ENCODE measurements at places on chromosomes 2 and 18. TPM values are rescaled to one million over a fixed set of nuclear protein-coding genes. Genes with fewer than 3 reads are reported as not detected.

DNA sequence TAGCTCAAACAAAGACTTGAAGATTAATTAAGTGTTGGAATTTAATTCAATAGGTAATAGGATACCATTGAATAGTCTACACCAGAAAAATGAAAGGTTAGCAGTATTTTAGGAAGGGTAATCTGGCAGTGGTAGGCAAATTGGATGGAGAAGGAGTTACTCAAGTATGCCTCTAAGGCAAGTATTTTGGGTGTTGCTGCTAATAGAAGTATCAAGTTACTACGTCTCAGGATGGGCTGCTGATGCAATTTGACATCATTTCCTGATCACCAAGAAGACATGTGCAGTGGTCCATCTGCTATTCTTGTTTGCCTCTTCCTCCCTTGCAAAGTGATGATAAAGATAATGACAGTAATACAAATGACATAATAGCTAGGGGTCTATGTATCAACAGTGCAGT, 485.3 kb downstream of the TGIF1 start:
- no peak for DNase-seq
- H3K27ac ChIP-seq: no peak overlapping the region
- no peak overlapping the region for H3K4me3 ChIP-seq
- peaks cover 5% of the 10 kb centered on the region for H3K36me3 ChIP-seq
- H3K4me1 ChIP-seq: peaks cover 9% of the 10 kb centered on the region

DNA sequence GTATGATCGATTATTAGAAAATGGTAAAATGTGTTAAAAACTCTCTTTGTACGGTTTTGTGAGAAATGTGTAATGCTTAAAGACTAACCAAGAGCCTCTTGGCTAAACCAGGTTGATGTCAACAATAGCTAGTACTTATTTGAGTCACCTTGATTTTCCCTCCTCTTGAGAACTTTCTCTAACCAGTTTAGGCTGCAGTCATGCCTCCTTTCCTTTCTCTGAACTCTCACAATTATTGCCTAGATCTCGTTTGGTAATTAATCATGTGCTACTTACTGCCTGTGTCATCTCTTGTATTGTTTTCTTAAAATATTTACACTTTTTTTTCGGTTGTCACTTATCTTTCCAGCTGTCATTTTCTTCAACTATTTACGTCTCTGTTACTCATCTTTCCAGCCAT, 1.1 kb upstream of the EPC2 start:
- H3K27me3 ChIP-seq: no peaks in the 10 kb centered on the region
- peaks cover 34% of the 10 kb centered on the region for H3K4me1 ChIP-seq
- no peaks in the 10 kb centered on the region for H3K36me3 ChIP-seq
- peak overlapping the region; percentile 92 for H3K4me3 ChIP-seq
- no peak for DNase-seq
- no peak overlapping the region for H3K27ac ChIP-seq

Gene MC5R
- total RNA-seq: 0.27 TPM

Gene RALB
- total RNA-seq: 18.0 TPM

DNA sequence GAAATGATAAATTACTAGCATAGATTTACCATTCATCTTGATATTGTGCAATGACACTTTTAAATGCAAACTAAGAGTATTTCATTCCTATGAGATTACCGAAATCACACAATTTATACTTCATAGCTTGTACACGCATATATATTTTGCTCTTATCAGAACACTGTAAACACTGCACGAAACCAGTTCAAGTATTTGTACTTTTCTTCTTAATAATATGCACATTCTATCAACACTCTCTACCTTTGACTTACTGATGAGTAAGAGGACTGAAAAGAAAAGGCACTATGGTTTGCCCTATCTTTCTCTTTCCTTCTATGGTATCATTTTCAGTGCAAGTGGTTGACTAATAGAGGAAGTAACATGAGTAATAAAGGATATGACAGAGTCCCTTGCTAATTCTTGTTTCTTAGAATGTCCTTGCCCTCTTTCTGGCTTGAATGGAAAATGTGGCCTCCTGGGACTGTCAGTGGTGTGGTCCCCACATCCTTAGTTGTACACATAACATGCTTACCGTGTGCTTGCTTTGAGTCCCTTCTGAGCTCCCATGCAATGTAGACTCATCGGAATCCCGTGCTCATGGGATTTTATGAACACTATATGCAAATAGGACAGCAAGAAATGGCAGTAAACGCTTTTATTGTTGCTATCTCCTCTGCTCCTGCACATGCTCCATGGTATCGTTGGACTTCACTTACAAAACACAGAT, 363.5 kb upstream of the TNP1 start:
- no peaks in the 10 kb centered on the region for H3K4me1 ChIP-seq
- H3K36me3 ChIP-seq: no peaks in the 10 kb centered on the region
- no peak overlapping the region for H3K27ac ChIP-seq
- no peak overlapping the region for H3K4me3 ChIP-seq
- DNase-seq: no peak
- H3K27me3 ChIP-seq: no peaks in the 10 kb centered on the region

GRCh38 chr2:101731221-101732054, 33.9 kb downstream of the MAP4K4 start:
- H3K4me1 ChIP-seq: peaks cover 48% of the 10 kb centered on the region
- H3K4me3 ChIP-seq: no peak overlapping the region
- H3K27ac ChIP-seq: no peak overlapping the region

DNA sequence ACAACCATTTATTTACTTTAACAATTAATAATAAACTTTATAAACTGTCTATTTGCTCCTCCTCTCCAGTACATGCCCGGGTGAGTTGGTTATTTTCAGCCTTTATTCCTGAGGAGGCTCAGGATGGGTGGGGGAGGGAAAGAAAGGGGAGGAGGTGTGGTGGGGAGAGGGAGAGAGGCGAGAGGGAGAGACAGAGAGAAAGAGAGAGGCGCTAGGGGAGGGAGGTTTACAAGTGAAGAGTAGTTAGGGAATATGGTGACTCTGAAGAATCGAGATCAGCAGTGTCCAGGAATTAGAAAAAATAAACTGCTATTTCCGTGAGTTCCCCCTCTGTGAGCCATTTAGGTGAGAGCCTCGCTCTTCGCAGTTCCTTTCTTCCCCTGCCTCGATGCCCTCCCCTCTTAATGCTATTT, 138.9 kb downstream of the MEIS1 start:
- peaks cover 17% of the 10 kb centered on the region for H3K27me3 ChIP-seq
- H3K4me3 ChIP-seq: peak overlapping the region; percentile 69
- no peaks in the 10 kb centered on the region for H3K36me3 ChIP-seq
- peaks cover 42% of the 10 kb centered on the region for H3K4me1 ChIP-seq

DNA sequence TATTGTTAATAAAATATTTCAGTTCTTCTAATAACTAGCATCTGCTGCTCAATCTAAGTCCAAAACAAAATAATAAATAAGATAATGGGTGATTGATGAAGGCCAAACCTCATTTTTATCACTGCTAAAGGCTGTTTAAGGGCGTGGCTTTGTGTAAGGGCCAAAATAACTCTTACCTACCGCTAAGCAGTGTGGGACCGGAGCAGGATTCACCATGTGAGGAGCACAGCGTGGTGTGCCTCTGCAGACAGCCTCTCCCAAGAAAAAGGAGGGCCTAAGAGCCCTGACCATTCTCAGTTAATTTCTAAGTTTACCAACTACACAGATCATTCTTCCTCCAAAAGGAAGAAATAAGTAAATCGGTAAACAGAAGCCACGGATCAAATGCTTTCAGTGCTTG, 353.7 kb downstream of the ARL6IP6 start:
- no peak overlapping the region for H3K27ac ChIP-seq
- H3K36me3 ChIP-seq: no peaks in the 10 kb centered on the region
- H3K27me3 ChIP-seq: no peaks in the 10 kb centered on the region
- no peak overlapping the region for H3K4me3 ChIP-seq
- H3K4me1 ChIP-seq: no peaks in the 10 kb centered on the region

DNA sequence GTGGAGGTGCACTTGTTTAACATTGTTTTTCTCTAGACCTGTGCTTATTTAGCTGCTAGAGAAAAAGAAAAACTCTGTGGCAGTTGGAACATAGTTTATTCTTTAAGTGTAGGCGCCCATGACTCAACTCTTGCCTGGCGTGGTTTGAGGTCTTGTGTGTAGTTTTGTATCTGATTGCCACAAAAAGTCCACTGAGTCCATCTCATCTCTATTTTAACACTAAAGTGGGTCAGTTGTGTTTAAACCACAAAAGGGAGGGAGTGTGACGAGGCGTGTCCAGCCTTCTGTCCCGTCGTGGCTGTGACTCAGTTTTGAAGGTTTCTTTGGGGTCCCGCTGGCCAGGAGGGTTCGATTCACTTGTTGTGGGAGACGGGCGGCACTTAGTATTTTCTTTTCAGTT, 15.3 kb upstream of the UGT1A9 start:
- DNase-seq: no peak
- H3K36me3 ChIP-seq: no peaks in the 10 kb centered on the region
- no peak overlapping the region for H3K27ac ChIP-seq
- H3K4me1 ChIP-seq: no peaks in the 10 kb centered on the region
- H3K4me3 ChIP-seq: no peak overlapping the region

Gene OTOS
- total RNA-seq: not detected

GRCh38 chr2:18067588-18068384, 189.3 kb downstream of the KCNS3 start:
- no peaks in the 10 kb centered on the region for H3K36me3 ChIP-seq
- DNase-seq: peak; percentile 13
- no peak overlapping the region for H3K4me3 ChIP-seq
- no peak overlapping the region for H3K27ac ChIP-seq
- no peaks in the 10 kb centered on the region for H3K27me3 ChIP-seq

GRCh38 chr2:144659731-144660275, 139.9 kb upstream of the ZEB2 start:
- peaks cover 16% of the 10 kb centered on the region for H3K4me1 ChIP-seq
- no peaks in the 10 kb centered on the region for H3K36me3 ChIP-seq
- no peaks in the 10 kb centered on the region for H3K27me3 ChIP-seq
- no peak for DNase-seq

DNA sequence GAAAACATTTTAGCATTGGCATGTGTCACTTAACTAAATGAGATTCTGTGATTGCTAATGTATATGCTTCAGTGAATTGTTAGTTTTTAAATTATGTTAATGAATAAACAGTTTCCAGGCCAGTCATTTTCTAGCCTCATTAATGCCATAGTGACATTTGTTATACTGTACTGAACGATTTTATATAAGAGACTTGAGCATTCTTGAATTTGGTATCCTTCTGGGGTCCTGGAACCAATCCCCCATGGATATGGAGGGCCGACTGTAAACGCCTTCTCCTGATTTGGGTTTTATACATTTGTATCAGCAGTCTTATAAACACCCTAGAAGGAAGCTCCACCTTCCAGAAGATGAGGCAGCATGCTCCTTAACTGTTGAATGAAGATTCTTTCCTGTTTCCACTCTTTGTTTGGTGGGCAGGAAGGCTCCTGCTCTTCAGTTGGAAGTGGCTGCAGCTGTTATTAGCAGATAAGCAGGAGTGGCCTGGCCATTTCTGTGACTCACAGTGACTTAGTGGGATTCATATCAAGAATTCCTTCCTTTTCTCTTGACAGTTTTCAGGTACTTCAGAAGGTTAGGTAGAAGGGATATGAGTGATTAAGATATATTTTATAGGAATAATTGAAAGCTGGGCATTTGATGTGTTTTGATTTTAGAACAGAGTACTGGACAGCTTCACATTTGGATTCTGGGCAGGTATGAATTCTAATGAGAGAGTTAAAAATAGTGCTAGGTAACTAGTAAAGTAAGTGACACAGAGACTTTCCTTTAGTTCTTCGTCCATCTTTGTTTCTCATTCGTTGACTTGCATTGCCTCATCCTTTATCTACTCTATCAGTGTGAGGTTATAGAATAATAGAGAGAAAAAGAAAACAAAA, 124.9 kb downstream of the PLCL1 start:
- H3K36me3 ChIP-seq: peaks cover 2% of the 10 kb centered on the region
- H3K27me3 ChIP-seq: no peaks in the 10 kb centered on the region
- H3K27ac ChIP-seq: no peak overlapping the region
- no peaks in the 10 kb centered on the region for H3K4me1 ChIP-seq
- DNase-seq: no peak

Gene ANTXR1
- total RNA-seq: 36.8 TPM

Gene TM4SF20
- total RNA-seq: not detected

GRCh38 chr2:134276381-134277172, 22.7 kb downstream of the MGAT5 start:
- no peak overlapping the region for H3K27ac ChIP-seq
- DNase-seq: no peak
- H3K4me3 ChIP-seq: no peak overlapping the region
- peaks cover 3% of the 10 kb centered on the region for H3K36me3 ChIP-seq
- peaks cover 29% of the 10 kb centered on the region for H3K4me1 ChIP-seq

GRCh38 chr2:124039762-124040291, 14.7 kb downstream of the CNTNAP5 start:
- peaks cover 12% of the 10 kb centered on the region for H3K4me1 ChIP-seq
- no peak for DNase-seq
- no peak overlapping the region for H3K4me3 ChIP-seq
- H3K27ac ChIP-seq: no peak overlapping the region

DNA sequence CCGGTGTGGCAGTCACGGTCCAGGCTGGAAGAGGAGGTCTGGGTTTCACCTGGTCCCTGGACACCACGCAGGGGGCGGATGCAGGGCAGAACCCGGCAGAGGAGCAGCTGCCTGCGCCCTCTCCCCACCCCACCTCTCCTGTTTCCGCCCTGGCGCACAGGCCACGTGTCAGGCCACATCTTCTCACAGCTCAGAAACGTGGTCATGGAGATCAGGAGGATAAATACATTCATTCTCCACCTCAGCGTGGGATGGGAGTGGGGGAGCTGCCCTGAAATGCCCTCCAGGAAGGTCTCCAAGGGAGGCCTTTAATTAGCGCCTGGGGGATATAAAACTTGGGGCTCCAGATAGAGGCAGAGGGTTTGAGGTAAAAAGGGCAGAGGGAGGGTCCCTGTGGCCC, 142.0 kb downstream of the KCTD1 start:
- no peak overlapping the region for H3K4me3 ChIP-seq
- no peaks in the 10 kb centered on the region for H3K36me3 ChIP-seq
- H3K4me1 ChIP-seq: peaks cover 37% of the 10 kb centered on the region
- H3K27me3 ChIP-seq: no peaks in the 10 kb centered on the region
- DNase-seq: no peak

Gene RUFY4
- 0.31 TPM for total RNA-seq

- H3K4me1 ChIP-seq: peaks cover 8% of the 10 kb centered on the region
- H3K27me3 ChIP-seq: no peaks in the 10 kb centered on the region
- no peak overlapping the region for H3K4me3 ChIP-seq
- peak; percentile 51 for DNase-seq
- peak overlapping the region; percentile 23 for H3K27ac ChIP-seq
These were observed 28.6 kb downstream of the ARID5A start for GRCh38 chr2:96565111-96565510.

GRCh38 chr2:203853271-203853670, 14.3 kb upstream of the CTLA4 start:
- no peaks in the 10 kb centered on the region for H3K27me3 ChIP-seq
- H3K4me1 ChIP-seq: no peaks in the 10 kb centered on the region
- H3K4me3 ChIP-seq: no peak overlapping the region
- DNase-seq: no peak
- no peaks in the 10 kb centered on the region for H3K36me3 ChIP-seq

Gene CDKL4
- total RNA-seq: 0.46 TPM

- no peaks in the 10 kb centered on the region for H3K36me3 ChIP-seq
- DNase-seq: peak; percentile 49
- no peak overlapping the region for H3K4me3 ChIP-seq
- no peak overlapping the region for H3K27ac ChIP-seq
- H3K27me3 ChIP-seq: peaks cover 8% of the 10 kb centered on the region
These were observed 18.5 kb upstream of the IL36G start for GRCh38 chr2:112959109-112959812.

Gene ALPP
- 0.20 TPM for total RNA-seq

GRCh38 chr2:190891372-190891771, 10.8 kb downstream of the GLS start:
- no peak for DNase-seq
- H3K4me1 ChIP-seq: peaks cover 35% of the 10 kb centered on the region
- H3K4me3 ChIP-seq: no peak overlapping the region
- no peaks in the 10 kb centered on the region for H3K27me3 ChIP-seq

GRCh38 chr18:68234131-68234530, 480.8 kb downstream of the TMX3 start:
- no peaks in the 10 kb centered on the region for H3K4me1 ChIP-seq
- no peak for DNase-seq
- no peak overlapping the region for H3K4me3 ChIP-seq
- no peaks in the 10 kb centered on the region for H3K27me3 ChIP-seq
- no peak overlapping the region for H3K27ac ChIP-seq
- H3K36me3 ChIP-seq: no peaks in the 10 kb centered on the region

Gene GPR55
- not detected for total RNA-seq

Data from WTC11 (cell line).